ENCODE measurements at places on chromosomes 13 and 19.
A peak's percentile ranks its signal among the peaks of the same experiment; 100 is the strongest.

- DNase-seq, result no peak
These were observed 502 bp downstream of the VRK3 start for GRCh38 chr19:50024719-50025021.

DNA sequence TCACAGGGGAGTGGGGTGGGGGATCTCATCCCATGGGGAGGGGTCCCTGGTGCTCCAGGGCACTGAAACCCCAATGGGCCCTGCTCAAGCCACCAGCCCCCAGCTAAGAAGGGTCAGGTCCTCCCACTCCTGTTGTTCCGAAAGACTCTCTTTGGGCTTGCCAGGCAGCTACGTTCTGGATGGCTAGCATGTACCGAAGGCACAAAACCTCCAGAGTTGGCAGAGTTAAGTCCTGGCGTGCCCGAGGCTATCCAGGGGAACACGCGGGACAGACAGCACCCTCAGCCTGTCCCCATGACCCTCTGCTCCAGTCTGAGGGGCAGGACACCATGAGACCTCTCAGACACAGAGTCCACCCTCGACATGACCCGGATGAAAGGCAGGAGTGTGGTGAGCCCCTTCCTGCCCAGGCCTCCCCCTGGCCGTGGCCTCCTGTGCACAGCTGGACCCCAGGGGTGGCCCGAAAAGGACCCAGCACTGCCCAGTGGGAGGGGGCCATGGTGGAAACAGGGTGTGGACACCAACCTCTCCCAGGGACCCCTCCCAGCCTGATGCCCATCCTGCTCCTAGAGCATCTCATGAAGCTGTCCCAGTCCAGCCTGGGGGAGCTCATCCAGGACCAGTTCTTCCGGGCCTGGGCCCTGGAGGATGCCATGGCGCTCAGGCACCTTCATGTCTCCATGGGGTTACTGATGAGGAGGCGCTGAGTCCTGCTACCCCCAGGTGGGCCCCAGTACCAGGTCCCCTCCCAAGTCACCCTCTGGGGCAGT, 53.0 kb upstream of the TPM4 start:
- no peak for DNase-seq

GRCh38 chr19:10205636-10206035, 10.9 kb upstream of the DNMT1 start:
- no peak for DNase-seq

- DNase-seq, result no peak
These were observed 12.4 kb downstream of the NOSIP start for GRCh38 chr19:49567861-49568441.

GRCh38 chr19:19145684-19146608, 7.7 kb upstream of the TMEM161A start:
- peak; percentile 80 for DNase-seq

GRCh38 chr13:113649212-113649611, 8.8 kb downstream of the ATP4B start:
- DNase-seq, result no peak

DNA sequence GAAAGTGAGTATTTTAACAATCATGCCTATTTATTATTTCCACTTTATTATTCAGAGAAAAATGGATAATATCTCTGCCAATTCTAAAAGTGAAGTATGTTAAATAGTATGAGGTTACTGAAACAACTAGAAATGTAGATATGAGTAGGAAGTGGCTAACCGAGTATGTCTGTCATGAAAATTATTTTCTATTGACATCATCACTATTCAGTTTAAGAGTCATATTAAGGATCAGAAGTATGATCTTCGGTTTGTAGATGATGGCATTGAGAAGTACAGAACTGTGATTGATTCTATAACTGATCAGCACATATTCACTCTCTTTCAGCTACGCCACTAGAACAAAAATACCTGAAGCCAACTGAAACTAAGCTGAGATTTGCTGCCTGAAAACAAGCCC, 146.4 kb upstream of the SLITRK5 start:
- no peak for DNase-seq

- no peak for DNase-seq
These were observed 928.5 kb upstream of the SLITRK1 start for GRCh38 chr13:84810781-84811180.

- no peak for DNase-seq
These were observed 20.5 kb downstream of the EPS8L1 start for GRCh38 chr19:55096061-55096701.

- DNase-seq, result peak; percentile 51
These were observed at the start of gene RHPN2 for GRCh38 chr19:33064792-33065550. RHPN2 (minus strand) TSS chr19:33064888; CDS start chr19:33064852, 36 bp downstream.

GRCh38 chr19:31718032-31718431, 368.8 kb upstream of the TSHZ3 start:
- DNase-seq, result no peak

- no peak for DNase-seq
These were observed 201.4 kb downstream of the OXGR1 start for GRCh38 chr13:96792736-96793403.

DNA sequence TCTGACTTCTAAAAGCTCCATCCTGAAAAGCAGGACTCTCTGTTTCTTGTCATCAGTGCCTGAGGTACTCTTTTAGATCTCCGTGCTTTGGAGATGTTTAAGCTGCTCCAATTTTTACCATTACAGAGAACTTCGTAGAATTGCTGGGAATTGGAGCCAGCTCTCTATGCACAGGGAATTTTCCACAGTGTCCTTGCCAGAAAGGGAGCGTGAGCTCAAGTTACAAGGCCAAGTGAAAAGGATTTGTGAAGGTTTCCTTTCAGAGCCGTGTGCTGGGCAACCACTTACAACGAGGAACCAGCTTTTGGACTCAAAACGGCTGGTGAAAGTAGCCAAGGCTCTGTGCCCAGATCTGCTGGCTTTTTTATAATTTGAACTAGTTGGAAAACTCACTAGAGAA, 82.6 kb downstream of the NUFIP1 start:
- DNase-seq, result no peak

GRCh38 chr13:97979556-97979955, 26.1 kb downstream of the IPO5 start:
- no peak for DNase-seq

DNA sequence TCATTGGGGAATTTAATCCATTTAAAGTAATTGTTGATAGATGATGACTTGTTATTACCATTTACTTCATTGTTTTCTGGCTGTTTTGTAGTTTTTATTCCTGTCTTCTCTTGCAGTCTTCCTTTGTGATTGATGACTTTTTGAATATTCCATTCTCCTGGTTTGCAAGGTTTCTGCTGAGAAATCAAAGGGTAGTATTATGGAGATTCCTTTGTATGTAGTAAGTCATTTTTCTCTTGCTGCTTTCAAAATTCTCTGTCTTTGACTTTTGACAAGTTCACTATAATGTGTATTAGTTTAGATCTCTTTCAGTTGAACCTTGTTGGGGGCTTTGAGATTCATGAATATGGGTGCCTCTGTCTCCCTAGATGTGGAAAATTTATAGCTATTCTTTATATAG, 6.0 kb downstream of the ZNF559 start:
- DNase-seq, result no peak

DNA sequence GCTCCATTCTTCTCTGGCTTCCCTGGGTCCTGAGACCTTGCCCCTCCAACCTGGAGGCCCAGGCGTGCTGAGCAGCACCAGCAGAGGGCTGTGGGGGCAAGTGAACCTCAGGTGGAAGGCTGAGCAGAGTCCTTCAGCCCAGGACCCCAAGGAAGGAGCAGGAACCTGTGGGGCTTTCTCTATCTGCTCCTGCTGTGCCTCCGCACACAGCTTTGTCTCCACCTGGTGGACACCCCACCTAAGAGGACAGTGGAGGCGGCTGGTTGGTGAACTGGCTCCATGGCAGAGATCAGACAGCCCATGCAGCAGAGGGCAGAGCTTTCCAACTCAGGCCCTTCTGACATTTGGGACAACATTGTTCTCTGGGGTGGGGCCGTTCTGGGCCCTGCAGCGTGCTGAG, 19.7 kb downstream of the ZFR2 start:
- peak; percentile 20 for DNase-seq

DNA sequence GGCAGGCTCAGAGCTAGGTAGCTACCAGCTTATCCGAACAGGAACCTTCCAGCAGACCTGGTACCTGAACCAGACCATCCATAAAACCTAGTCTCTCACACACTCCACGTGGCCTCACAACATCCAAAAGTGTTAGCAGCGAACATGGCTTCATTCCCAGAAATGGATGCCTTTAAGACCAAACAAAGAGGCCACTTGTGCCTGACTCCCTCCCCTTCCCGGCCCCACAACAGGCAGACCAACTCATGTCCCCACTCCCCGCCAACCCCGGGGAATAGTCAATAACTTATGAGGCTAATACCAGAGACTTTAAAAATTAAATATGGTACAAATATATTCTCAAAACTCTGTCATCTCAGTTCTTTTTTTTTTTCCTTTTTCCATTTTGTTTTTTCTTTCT, 46.2 kb downstream of the ZNF557 start:
- no peak for DNase-seq

GRCh38 chr19:51535535-51535934, 4.1 kb upstream of the SIGLEC6 start:
- no peak for DNase-seq

GRCh38 chr13:46640843-46641242, 87.9 kb downstream of the LRCH1 start:
- DNase-seq, result no peak

DNA sequence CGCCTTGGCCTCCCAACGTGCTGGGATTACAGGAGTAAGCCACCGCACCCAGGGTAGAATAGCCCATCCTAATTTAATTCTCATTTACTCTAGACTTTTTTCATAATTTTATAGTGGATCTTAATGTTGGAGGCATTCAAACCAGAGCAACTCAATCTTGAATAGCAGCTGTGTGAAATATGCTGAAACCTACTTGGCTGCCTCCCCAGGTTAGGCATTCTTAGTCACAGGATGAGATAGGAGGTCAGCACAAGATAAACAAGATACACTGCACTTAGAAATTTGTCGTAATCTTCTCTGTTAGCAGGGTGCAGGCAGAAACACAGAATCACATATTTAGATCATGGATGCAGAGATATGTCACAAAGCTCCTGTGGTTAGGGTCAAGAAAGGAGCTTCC, 2.7 kb upstream of the ZNF43 start:
- no peak for DNase-seq

DNA sequence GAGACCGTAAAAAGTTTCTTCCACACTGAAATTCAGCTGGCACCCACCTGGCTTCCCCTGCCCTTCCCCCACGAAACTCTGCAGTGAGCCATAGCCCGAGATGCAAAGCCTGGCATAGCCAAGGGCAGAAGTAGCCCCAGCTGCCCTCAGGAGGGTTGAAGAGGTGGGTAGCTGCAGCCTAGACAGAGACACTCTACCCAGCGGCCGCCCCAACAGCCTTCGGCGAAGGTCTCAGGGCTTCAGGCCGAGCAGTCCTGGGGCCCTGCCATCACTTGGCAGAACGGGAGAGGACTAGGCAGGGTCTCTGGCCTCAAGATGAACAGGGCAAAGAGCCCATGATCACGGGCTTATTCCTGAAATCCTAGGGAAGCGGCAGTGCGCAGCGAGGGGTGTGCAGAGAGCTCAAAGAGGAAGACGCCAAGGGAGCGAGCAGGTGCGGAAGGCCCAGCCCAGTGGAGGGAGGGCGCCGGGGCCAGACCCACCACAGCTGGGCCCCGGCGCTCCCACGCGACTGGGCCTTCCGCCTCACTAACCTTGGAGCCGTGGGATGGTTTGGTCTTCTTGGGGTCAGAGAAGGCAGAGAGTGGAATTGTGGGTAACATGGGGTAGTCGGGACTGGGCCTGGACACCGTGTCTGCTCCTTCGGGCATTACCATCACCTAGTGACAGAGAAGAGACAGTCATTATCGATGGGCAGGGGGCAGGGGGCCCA, 53.2 kb downstream of the MLLT1 start:
- DNase-seq, result no peak

Measured in stimulated activated CD4-positive, alpha-beta T cell treated with anti-CD3 and anti-CD28 coated beads, Interleukin-15, amount 100 ng/mL, for 48 hours (primary cell).